RPMI8226 (cell line): ENCODE measurements at places on chromosomes 5 and 9.

- DNase-seq, result no peak
These were observed 59.7 kb downstream of the RCL1 start for GRCh38 chr9:4852419-4852818.

- DNase-seq, result no peak
These were observed 241.0 kb upstream of the KIF2A start for GRCh38 chr5:62065050-62065449.

DNA sequence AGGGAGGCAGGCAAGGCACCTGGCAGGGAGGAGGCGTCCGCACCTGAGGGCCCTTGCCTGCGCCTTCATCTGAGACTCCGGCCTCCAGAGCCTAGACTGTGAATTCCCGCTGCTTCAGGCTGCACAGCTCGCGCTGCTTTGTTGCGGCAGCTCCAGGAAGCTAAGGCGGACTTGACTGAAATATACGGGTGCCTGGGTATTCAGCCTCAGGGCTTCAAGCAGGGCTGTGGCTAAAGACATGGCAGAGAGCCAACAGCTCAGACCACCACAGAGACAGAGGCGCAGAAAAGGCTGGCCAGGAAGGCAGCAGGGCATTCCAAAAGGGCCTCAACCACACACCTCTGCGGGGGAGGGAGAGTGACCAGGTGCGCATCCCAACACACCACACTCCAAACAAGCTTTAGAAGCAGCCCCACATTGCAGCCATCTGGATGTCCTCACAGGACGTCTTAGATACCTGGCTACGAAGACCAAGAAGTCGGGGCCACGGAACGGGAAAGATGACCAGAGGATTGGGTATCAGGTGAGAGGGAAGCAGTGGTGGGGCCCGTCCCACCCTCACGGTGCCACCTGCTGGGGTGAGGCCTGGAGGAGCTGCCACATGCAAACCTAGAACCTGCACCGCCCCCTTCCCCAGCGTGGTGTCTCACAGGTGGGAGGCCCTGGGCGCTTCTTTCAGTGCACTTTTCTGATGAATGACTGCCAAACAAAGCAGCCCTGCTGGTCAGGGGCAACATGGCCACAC, 1.7 kb upstream of the DPH7 start:
- DNase-seq, result no peak

DNA sequence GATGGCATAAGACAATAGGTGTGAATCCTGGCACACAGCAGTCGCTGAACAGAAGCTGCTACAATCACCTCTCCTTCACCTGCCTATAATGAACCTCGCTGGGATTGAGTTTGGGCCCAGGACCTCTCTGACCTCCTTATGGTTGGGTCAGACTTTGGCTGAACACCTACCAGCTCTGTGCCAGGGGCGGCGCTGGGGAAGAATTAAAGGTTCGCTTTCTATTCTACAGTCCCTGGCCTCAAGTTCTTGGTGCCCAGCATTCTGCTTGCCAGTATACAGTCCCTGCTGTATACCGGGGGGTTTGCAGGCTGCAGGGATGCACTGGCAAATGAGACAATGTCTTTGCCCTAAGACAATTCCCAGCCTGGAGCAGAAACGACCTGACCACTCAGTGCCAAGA, 895 bp upstream of the STRBP start:
- DNase-seq, result peak; percentile 21

GRCh38 chr9:129164246-129164930, 13.7 kb downstream of the IER5L start:
- DNase-seq, result no peak

GRCh38 chr5:179802207-179802883, 4.3 kb downstream of the MGAT4B start:
- no peak for DNase-seq

- no peak for DNase-seq
These were observed 401.0 kb upstream of the ADAMTSL1 start for GRCh38 chr9:18073002-18073401.

DNA sequence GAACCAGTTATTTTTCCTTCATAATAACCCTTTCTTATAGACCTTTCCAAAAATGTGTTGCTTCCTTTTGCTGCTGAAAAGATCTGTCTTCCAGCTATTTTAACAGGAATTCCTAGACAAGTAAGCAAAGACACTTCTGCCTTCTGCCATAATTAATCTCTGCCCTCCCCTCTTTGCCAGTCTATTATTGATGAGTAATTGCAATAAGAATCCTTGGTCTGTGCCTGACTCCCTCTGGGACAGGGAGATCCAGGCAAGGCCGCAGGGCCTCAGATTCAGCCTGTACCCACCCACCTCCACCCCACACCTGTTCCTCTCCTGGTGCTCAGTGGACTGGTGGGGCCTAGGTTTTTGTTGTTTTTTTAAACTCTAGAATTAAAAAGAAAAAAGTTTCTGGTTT, 8.3 kb downstream of the FOXD1 start:
- no peak for DNase-seq

GRCh38 chr9:90188656-90189055, 454.0 kb downstream of the DIRAS2 start:
- no peak for DNase-seq
